NCI-H226 (cell line): ENCODE measurements at places on chromosomes 16 and 17.

GRCh38 chr16:83951544-83951943 lies 1.5 kb upstream of the OSGIN1 start:
- no peak for DNase-seq

- peak; percentile 85 for DNase-seq
Measured at GRCh38 chr16:87582216-87582965, 19.9 kb upstream of the JPH3 start.

GRCh38 chr17:49645654-49646053 lies 32.2 kb downstream of the SPOP start:
- no peak for DNase-seq

GRCh38 chr16:19715566-19715965 lies 2.5 kb downstream of the KNOP1 start:
- DNase-seq, result no peak

GRCh38 chr17:15913826-15914225 lies 31.1 kb upstream of the ADORA2B start:
- DNase-seq, result no peak

- DNase-seq, result no peak
Measured at GRCh38 chr17:67801626-67802175, 23.6 kb upstream of the BPTF start.

DNA sequence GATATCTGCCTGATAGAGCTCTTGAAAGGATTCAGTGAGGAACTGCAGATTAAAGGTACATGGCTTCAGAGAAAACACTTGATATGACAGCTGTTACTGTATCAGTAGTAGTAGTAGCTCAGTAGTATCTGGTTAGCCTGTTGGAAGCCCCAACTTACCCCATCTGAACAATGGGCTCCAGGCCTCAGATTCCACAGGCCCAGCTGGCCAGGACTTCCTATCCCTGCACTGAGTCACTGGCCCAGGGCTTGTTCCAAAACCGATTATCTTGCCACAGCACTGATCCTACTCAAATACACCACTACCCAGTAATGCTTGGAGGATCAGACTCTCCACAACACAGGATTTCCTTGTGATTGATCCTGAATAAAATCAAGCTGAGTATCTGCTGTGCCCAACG lies 32.6 kb downstream of the DCUN1D3 start:
- DNase-seq, result peak; percentile 43

DNA sequence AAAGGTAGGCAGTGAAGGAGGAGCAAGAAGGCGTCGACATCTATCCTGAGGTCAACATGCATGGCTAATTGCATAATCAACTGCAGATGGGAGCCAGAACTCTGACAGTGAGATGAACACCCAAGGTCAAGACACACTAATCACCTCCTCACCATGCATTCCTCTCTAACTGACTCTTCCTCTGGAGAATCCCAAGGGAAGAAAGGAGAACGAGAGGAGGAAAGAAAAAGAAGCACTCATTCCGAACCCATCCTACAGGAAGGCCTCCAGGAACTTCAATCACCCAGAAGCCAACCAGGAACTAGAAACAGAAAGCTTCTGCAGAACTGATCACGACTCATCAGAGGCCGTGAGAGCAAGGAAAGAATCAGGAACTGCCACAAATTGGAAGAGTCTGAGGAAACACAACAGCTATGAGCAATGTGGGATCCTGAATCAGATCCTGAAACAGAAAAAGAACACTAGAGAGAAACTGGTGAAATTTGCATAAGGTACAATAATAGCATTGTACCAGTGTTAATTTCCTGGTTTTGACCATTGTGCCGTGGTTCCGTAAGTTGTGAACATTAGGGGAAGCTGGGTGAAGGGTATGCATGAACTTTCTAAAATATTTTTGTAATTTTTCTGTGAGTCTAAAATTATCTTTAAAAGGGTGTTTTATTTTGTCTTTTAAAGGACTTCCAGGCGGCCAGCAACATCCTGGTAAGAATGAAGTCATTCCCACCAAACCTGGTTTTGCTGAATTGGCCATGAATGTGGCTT lies 10.0 kb upstream of the BEAN1 start:
- peak; percentile 73 for DNase-seq

DNA sequence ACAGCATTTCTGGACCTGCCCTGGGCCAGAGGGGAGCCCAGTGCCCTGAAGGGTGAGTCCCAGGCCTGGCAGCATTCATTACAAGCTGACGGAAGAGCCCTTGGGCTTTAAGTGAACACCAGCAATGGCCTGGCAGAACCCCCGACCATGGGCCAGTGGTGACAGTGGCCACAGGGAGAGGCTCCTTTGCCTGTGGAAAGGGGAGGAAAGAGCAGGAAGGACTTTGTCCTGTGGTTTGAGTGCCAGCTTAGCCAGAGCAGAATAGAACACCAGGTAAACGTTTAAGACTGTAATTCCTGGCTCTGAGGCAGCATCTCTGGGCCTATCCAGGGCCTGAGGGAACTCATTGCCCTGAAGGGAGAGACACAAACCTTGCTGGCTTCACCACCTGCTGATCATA lies 34.3 kb upstream of the ATP2C2 start:
- no peak for DNase-seq
